ENCODE measurements at places on chromosomes 5 and 9. TPM values are rescaled to one million over a fixed set of nuclear protein-coding genes. Genes with fewer than 3 reads are reported as not detected.
A peak's percentile ranks its signal among the peaks of the same experiment; 100 is the strongest.

GRCh38 chr5:68534131-68534940 is 318.8 kb downstream of the PIK3R1 start:
- peak; percentile 81 for DNase-seq

The AJM1 gene
- total RNA-seq, result 0.21 TPM

DNA sequence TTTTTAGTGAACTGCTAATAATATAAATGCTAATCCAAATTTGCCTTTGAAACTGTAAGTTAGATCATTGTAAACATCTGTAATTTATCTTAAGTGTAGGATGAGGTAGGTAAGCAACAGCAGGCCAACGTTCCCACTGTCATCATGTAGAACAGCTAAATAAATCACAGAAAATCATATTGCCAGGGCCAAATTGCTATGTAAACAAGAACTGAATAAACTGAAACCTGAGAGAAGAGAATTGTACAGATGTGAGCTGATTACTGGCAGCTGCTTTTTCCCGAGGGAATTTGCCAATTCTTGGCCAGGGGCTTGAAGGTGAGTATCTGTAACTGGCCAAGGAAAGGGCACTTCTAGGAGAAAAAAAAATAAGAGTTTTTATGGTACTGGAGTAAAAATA is 97.6 kb downstream of the CDH10 start:
- DNase-seq, result peak; percentile 47

The WNT8A gene
- total RNA-seq, result not detected

The TMEFF1 gene
- total RNA-seq, result 1.2 TPM

GRCh38 chr5:134224888-134225779 is 739 bp downstream of the PPP2CA start:
- peak; percentile 21 for DNase-seq

GRCh38 chr5:135220394-135221186 is 178.4 kb downstream of the MACROH2A1 start:
- DNase-seq, result no peak

- peak; percentile 40 for DNase-seq
Measured at GRCh38 chr5:107501965-107502675, 168.6 kb downstream of the EFNA5 start.

DNA sequence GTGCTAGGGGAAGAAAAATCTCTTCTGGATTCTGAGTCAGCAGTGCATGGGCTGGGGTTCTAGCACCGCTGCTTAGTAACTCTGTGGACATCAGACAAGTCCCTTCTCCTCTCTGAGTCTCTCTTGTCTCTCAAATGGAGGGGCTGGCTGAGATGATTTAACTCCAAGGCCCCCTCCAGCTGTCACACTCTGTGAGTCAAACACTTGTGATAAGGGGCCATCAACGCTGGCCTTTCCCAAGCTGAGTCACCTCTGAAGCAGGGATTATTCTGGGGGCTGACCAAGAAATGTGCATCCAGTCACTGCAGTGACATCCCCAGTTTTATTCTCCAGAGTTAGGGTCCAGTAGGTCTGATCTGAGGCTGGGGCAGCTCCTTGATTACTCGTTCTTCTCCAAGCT is 110.4 kb upstream of the ZNF462 start:
- no peak for DNase-seq
